Suppressor macrophage treated with lipopolysaccharide for 4 hours (primary cell): ENCODE measurements at places on chromosomes 7 and 10.

GRCh38 chr7:8221567-8221966, 40.4 kb downstream of the ICA1 start:
- DNase-seq, result no peak

GRCh38 chr7:110922906-110923305, 168.0 kb upstream of the LRRN3 start:
- DNase-seq, result no peak

GRCh38 chr7:29237489-29237888, 42.9 kb downstream of the CHN2 start:
- no peak for DNase-seq

- peak; percentile 76 for DNase-seq
Measured at GRCh38 chr7:77327067-77327931, 88.8 kb downstream of the GSAP start.

- DNase-seq, result no peak
Measured at GRCh38 chr10:69853064-69853463, 51.4 kb downstream of the COL13A1 start.

- DNase-seq, result no peak
Measured at GRCh38 chr7:80357530-80357929, 154.3 kb downstream of the GNAT3 start.

GRCh38 chr10:48800007-48800675, 115.5 kb downstream of the WDFY4 start:
- DNase-seq, result peak; percentile 78

DNA sequence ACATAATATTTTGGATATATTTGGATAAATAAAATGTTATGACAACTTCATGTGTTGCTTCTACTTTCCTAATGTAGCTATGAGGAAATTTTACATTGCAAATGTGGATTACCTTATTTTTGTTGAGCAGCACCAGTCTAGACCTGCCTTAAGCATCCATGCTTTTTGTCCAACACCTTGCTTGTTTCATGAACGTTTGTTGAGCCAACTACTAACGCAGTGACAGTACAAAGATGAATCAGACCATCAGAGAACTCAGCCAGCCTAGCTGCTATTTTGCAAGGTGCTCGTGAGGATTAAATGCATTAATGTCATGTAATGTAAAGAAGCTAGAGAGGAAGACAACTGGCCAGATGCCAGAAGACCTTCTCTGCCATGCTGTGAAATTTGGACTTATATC, 1.1 kb upstream of the ZC3HAV1L start:
- no peak for DNase-seq

GRCh38 chr10:82668221-82668895, 793.4 kb downstream of the NRG3 start:
- no peak for DNase-seq

DNA sequence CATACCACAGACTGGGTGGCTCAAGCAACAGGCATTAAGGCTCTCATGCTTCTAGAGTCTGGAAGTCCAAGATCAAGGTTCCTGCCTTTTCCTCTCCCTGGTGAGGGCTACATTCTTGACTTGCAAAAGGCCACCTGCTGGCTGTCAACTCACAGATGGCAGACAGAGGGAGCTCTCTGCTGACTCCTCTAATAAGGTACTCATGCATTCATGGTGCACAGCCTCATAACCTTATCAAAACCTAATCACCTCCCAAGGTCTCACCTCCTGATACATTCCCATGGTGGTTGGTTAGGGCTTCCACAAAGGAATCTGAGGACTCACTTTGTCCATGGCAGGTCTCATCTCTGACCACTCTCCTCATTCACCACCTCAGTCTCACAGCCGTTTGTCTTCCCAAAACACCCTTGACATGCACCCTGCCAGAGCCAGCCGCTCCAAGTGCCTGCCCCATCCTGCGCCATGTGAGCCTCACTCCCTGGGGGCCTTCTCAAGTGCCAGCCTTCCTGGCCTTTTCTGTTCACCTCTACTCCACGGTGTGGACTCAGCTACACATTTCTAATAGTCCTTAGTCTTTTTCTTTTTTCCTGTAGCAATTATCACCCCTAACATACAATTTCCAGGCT, 400.3 kb upstream of the ADARB2 start:
- DNase-seq, result no peak

DNA sequence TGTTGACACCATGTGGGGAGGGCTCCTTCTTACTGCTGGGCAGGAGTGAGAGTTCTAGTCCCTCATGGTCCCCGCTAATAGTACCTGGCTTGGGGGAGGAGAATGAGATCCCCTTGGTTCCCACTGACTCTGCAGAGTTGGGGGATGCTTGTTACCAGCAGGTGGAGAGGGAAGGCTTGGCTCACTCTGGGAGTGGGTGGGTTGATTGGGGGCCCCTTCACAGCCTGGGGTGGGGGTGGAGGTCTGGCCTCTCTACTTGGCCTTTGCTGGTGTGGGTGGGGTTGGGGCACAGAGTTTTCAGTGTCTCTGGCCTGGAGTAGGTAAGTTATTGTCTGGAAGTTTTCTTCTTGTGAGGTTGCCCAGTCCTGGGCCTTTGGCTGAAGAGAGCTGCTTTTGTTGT, 31.9 kb downstream of the ADCY1 start:
- DNase-seq, result no peak

DNA sequence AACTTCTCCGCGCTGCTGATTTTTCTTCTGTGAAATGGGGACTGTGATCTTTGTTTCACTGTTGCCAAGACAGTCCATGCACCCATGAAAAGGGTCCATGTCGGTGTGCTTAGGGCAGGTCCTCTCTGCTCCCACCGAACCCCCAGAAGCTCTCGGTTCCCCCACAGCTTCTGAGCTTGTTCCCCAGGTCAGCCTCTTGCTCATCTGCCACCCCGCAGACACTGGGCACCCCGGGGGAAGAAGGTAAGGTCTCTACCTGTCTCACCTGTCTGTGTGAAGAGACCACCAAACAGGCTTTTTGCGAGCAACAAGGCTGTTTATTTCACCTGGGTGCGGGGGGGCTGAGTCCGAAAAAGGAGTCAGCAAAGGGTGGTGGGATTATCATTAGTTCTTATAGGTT, 66.2 kb upstream of the NANOS1 start:
- DNase-seq, result no peak

- DNase-seq, result no peak
Measured at GRCh38 chr10:97904018-97904381, 54.4 kb downstream of the GOLGA7B start.

GRCh38 chr10:27356738-27357137, 116.1 kb upstream of the ACBD5 start:
- no peak for DNase-seq

GRCh38 chr7:151020231-151020630, 4.1 kb downstream of the ATG9B start:
- DNase-seq, result no peak

- no peak for DNase-seq
Measured at GRCh38 chr10:22856444-22857074, 71.3 kb upstream of the ARMC3 start.

DNA sequence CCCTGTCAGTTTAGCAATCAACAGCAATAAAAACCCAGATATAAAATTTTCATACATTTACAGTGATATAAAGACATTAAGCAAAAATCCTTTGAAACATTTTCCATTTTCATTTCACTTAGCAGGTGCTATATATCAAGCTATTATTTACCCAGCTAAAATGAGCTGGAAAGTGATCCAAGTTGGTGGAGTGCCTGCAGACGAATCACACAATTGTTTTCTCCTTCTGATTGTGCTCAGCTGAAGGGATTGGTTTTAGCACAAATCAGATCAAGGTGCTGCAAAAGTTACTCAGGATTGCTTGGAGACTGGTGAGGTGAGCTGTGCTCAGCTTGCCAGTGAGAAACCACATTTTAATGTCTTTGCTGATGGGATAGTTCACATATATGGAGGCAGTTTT, 138.1 kb downstream of the LRMDA start:
- no peak for DNase-seq

DNA sequence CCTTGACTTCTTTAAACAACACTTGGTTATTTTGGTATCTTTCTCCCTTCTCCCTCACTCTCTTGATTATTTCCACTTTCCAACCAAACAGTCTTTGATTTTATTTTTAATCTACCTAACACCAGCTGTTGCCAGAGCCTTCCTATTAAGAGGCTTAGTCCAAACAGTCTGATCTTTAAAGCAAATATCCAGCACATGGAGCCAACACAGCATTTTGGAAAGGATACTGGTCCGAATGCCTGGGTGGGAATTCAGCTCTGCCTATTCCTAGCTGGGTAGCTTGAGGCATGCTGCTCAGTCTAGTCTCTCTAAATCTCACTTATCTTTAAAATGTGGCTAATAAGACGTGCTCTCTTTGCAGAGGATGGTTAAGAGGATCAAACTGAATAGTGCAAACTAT, 129.3 kb downstream of the NRCAM start:
- no peak for DNase-seq

GRCh38 chr7:50531401-50531911, 33.7 kb downstream of the DDC start:
- DNase-seq, result no peak

DNA sequence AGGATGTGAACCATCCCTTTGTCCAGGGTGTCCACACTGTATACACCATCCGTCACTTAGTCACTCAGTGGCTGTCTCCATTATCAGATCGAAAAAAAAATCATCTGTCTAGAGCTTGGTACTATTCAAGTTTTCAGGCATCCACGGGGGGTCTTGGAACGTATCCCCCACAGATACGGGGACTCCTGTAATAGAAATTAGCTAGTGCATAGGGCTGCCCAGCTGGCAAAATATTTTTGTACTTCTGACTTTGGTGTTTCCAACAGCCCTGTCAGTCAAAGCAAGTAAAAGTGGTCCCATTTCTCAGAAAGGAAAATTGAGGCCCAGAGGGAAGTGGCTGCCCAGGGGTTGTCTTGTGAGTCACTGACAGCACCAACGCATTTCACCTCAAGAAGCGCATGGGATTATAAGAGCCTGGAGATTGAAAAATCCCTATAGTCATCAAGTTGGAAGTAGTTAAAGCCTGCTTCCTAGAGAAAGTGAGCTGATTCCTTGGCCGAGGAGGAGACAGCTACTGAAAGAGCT, 52.1 kb upstream of the SLC29A3 start:
- no peak for DNase-seq
